Globus pallidus (tissue), 1 donor: ENCODE measurements at places on chromosomes 11 and 22.

GRCh38 chr11:12863605-12864121 is 145.5 kb upstream of the RASSF10 start:
- peak; percentile 50 for DNase-seq

- DNase-seq = no peak
Observed at GRCh38 chr22:36893262-36893661, 20.2 kb upstream of the CSF2RB start.

GRCh38 chr11:15817001-15817400 is 539.3 kb downstream of the SOX6 start:
- no peak for DNase-seq

GRCh38 chr22:21067901-21068680 is 22.3 kb downstream of the LRRC74B start:
- DNase-seq = no peak

DNA sequence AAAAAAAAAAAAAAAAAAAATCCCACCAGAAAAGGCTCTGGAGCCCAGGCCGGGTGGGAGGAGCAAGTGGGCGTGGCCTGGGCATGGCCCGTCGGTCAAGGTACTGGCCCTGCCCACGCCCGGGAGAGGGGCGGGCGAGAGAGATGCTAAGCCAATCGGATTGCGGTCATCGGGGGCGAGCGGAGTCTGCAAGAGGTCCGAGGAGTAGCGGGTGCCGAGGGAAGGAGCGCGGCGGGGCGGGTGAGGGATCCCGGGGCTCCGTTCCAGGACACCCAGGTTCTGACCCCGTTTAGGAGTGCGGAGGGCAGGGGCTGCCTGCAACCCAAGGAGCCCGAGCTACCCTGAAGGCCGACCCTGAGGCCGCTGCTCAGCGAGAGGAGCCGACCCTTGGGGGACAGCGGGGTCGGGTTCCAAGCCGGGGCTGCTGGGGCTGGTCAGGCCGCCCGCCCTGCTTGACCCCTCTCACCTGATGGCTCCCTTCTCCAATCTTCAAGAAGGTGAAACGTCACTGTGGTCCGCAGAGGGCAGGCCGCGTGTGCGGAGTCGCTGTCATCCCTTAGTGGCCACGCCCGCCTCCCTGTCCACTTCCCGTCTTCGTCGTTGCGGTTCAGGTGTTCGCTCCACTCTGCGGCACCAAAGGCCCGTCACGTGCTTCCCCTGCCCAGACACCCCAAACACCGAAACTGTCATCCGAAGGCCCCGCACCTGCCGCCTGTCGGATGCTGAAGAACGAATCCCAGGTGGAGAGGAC is 11.1 kb upstream of the TAB1 start:
- DNase-seq = peak; percentile 60

- peak; percentile 78 for DNase-seq
Observed at GRCh38 chr22:41699264-41700107, at the start of gene MEI1. Gene MEI1 (plus strand): TSS chr22:41699503. CDS start chr22:41699539, 36 bp downstream.

DNA sequence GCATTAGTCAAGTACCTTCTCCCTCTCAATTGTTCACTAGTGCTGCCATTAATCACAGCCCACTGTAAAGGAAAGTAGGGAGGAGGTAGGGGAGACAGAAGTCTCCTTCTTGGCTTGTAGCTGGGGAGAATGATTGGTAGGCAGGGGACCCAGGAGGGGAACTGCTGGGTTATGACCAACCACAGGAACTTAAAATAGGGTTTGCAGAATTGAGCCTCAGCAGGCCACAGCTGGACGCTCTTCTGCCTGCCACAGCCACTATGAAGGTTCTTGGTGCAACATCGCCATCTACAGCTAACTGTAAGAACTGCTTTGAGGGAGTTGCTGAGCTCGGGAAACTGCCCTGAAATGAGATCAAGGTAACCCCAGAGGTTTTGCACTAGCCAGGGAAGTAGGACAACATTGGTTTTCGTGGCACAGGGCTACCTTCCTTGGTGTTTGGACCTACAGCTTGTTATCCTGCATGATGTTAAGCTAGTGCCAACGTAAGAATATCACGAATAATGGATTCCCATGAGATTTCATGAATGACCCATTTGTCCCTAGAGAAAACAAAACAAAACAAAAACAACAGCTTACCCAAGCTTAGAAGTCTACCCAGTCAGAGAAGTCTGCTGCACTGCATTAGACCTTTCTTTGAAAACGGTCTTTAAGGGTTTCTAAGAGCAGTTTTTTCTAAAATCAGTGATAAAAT is 787.1 kb upstream of the API5 start:
- peak; percentile 85 for DNase-seq

- no peak for DNase-seq
Observed at GRCh38 chr22:44913198-44913983, 96.4 kb downstream of the PHF21B start.
